ENCODE measurements at places on chromosomes 1 and 21.
A peak's percentile ranks its signal among the peaks of the same experiment; 100 is the strongest.

DNA sequence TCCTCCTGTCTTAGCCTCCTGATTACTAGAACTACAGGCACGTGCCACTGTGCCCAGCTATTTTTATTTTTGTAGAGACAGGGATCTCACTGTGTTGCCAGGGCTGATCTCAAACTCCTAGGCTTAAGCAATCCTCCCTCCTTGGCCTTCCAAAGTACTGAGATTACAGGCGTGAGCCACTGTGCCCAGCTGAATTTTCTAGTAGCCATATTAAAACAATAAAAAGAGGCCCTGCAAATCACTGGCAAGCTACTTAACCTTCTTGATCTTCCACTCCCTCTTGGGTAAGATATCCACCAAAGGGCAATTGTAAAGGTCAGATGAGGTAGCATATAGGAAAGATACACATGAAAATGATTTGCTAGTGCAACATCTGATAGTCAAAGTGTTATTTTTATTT, 65.6 kb upstream of the SRSF10 start:
- DNase-seq: no peak

DNA sequence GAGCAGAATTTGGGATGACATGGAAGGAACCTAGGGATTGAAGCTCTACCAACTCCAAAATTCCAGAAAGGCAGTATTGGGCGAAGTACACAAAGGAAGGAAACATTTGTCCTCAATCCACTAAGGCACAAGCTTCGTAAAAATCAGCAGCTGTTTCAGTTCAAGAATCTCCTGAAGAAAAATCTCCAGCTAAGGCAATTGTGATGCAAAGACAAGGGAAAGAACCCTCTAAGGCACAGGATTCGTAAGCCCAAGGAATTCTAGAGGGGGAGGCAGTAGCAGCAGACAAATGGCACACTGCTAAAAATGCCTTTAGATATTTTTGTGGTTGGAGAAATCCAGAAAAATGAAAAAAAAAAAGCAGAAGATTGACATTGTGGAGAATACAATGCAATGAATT, 64.5 kb upstream of the PLPPR5 start:
- no peak for DNase-seq

DNA sequence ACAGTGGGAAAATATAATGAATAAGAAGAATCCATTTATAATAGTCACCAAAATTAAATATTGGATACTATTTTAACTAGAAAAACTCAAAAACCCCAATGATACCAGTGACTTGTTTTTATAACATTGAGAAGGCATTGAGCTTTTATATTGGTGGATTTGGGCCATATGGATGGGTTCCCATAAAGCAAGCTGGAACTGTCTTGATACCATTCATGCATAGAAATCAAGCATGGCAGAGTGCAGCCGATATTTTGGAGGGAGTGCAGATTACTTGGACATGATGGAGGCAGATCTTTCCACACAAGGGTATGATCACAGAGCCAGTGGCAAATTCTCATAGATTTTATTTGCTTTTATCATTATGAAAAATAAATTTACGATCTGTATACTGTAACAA, 3.8 kb upstream of the RWDD3 start:
- no peak for DNase-seq

- DNase-seq: no peak
Measured at GRCh38 chr1:7325254-7325653, 445.8 kb upstream of the VAMP3 start.

DNA sequence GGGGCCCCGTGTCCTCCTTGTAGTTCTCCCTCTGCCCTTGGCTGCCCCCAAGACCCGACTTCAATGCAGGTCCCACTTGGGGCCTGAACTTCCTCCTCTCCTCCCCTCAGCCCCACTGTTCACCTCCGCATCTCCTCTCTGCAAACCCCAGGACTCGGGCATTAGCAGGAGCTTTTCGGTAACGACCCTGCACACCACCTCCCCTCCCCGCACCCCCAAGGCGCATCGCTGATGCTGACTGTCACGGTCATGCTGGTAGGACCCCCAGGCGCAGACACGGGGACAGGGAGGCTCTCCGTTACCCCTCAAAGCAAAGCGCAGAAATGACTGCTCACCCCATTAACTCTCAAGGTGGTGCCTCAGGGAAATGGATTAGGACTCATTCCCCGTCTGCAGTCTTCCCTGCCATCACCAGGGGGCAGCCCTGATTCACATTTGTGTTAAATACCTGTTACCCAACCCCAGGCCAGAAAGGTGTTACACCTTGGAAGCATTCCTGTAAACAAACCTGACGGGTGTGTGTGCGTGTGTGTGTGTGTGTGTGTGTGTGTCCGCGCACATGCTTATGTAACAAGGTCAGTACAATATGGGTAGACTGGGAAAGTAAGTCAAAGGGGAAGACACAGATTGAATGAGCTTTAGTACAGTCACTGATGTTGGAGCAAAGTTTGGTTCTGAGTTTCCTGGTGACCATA, 6.4 kb upstream of the GUCA2B start:
- peak; percentile 65 for DNase-seq

DNA sequence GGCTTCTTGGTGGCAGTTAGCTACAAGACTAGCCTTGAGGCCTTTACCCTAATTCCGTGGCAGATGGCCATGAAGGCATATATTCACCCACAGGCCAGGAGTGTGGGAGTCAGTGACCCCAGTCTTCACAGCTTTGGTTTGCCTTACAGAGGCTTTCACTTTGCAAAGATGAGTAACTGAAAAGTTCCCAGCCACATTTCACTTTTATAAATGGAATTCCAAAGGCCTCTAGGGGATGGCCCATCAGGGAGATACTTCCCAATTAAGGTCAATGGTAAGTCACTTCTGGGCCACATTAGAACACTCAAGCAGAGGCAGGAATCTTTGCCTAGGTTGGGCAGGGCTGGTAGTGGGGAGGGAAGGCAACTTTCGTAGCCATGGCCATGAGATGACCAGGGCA, 13.1 kb upstream of the HEYL start:
- DNase-seq: no peak

GRCh38 chr21:38850277-38850951, 44.7 kb downstream of the ETS2 start:
- DNase-seq: no peak

GRCh38 chr21:34582506-34583150, 32.3 kb downstream of the RCAN1 start:
- DNase-seq: no peak

DNA sequence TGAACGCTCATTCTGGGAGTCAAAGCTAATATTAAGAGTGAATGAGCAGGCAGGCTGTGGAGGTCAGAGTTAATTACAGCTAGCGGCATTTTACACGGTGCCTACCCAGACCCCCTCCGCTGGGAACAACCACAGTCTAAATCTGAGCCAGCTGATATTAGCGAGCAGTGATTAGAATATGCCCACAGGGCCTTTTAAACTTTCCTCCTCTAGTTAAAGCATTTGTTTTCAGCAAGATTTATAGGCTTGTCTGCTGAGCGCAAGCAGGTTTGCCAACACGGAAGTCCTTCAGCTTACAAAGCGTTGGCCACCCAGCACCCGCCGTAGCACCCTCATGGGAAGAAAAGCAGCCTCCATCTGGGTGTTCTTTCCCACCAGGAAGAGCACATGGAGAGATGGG, 72.1 kb downstream of the LMX1A start:
- no peak for DNase-seq

GRCh38 chr1:227900571-227901051, 47.1 kb downstream of the WNT9A start:
- DNase-seq: no peak

DNA sequence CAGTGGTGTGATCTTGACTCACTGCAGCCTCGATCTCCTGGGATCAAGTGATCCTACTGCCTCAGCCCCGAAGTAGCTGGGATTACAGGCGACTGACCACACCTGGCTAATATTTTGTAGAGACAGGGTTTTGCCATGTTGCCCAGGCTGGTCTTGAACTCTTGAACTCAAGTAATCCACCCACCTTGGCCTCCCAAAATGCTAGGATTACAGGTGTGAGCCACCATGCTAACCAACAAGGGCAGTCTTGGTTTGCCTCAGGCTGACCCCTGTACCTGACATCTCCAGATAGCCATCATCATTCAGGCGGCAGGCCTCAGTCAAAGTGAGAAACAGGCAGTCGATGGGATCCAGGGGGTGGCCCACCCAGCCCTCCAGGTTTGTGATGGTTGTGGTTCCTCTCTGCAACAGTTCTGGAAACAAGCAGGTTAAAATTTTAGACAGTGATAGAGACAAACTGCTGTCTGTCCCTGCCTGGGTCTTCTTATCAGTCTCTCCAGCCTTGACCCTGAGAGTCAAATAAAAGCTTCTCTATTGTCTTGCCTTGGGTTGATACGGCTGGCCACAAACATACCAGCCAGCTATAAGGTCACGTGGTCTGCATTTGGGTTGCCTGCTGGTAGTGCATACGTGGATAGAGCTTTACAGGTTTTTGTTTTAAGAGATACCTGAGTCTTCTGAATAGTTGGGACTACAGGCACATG, 26.8 kb downstream of the UROD start:
- DNase-seq: no peak

GRCh38 chr1:110786802-110787327, 86.1 kb upstream of the CD53 start:
- DNase-seq: no peak

DNA sequence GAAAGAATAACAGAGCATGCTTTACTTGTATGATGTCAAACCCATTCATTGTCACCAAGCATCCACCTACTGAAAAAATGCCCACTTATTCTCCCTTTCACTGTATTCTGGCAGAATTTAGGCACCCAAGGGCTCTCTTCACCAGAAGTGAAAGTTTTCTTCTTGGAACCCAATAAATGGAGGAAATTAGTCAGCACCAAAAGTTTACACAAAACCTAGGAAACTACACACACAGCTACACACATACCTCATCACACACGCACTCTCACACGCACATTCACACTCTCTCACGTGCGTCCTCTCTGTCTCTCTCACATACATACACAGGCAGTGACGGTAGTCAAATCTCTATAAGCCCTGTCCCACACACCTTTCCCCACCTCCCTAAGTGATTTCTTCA, 37.6 kb downstream of the MCOLN2 start:
- DNase-seq: no peak

- DNase-seq: no peak
Measured at GRCh38 chr1:34721646-34722355, 33.0 kb upstream of the GJB5 start.

DNA sequence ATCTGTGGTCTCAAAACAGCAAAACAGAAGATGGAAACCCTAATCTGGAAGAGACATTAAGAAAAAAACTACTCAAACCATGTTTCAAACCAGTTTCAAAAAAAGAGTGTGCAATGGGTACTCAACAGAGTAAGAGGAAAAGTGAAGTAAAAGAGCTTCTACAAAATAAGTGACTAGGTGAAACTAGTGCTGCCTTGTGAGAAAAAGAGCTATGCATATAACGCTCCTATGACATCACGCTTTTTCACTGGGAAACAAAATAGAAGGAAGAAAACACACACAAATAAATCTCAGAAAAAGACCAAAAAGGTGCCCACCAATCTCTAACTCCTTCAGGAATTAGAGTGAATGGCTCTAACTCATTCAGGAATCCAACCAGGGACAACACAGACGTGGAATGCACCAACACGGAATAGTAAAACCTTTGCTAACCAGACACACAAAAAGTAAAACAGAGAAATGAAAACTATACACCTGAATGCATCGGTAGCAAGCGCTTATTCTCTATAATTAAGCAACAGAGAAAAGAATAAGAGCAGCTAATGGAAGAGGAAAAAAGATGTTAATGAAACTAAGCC, 1.3 kb downstream of the FOXJ3 start:
- no peak for DNase-seq

DNA sequence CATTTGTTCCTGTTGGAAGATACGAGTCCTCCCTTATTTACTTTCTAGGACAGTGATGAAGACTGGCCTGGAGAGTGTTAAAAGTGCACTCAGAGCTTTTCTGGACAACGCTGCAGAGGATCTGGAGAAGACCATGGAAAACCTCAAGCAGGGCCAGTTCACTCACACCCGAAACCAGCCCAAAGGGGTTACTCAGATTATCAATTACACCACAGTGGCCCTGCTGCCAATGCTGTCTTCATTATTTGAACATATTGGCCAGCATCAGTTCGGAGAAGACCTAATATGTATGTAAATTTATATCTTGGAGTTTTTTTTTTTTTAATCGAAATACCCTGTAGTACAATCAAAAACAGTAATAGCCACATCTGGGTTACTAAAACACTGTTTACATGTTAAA, 190.5 kb downstream of the ZP4 start:
- no peak for DNase-seq

- no peak for DNase-seq
Measured at GRCh38 chr1:27968692-27969091, 8.9 kb downstream of the XKR8 start.

- no peak for DNase-seq
Measured at GRCh38 chr1:101314244-101314643, 77.4 kb downstream of the S1PR1 start.

- no peak for DNase-seq
Measured at GRCh38 chr1:170354690-170355089, 177.3 kb upstream of the GORAB start.

GRCh38 chr1:6825828-6826227, 40.6 kb downstream of the CAMTA1 start:
- DNase-seq: no peak

DNA sequence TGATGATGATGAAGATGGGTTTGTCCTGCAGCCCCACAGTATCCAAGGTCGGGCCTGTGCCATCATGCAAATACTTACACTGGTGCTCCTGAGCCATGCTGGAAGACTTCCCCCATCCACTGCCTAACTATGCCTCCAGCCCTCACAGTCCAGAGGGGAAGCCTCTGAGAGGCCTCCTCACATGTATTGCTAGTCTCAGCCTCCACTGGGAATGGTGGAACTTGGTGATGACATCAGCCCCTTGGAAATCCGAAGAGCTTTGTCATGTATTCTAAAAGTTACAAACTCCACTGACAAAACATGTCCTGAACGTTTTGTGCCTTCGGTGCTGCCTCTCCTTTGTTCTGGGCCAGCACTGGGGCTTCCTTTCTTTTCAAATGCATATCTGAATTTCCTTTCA, 61.1 kb upstream of the DMRTB1 start:
- no peak for DNase-seq

- DNase-seq: no peak
Measured at GRCh38 chr1:97097404-97097925, 375.9 kb downstream of the PTBP2 start.

- DNase-seq: no peak
Measured at GRCh38 chr1:228299211-228299610, 91.4 kb downstream of the OBSCN start.

DNA sequence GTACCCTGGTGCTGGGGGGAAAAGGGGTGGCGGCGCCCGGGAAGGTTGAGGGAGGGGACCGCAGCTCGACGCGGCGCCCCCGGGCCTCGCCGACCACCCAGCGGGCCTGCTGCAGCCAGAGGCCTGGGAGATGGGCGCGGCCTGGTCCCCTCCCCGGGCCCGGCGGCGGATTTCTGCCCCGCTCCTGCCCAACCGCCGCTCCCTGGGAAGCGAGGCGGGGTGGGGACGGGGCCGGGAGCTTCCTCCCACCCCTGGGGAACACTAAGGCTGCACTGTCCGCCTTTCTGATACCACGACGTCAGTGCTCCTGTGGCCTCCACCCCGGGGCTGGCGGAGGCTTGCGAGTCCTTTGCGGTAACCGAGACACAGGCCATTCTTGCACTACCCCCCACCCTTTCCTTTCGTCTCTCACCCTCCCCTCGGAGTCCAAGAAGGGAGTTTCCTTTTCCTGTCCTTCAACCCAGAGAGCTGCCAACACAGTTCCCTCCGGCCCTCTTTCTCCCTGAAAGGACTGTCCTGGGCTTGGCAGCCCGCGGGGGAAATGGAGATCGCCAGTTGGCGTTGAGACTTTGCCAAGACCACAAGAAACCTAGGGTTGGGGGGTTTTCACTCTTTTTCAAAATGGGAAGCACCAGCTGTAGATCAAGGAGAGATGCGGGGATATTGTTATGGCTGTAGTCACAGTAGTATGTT, 742 bp downstream of the SH3GLB1 start:
- DNase-seq: peak; percentile 64
